Stimulated activated CD8-positive, alpha-beta memory T cell treated with anti-CD3 and anti-CD28 coated beads, Interleukin-4, amount 100 ng/mL, for 4 hours (primary cell): ENCODE measurements at places on chromosomes 12 and 14.

- DNase-seq: no peak
Observed at GRCh38 chr12:80509781-80510556, 65.9 kb downstream of the PTPRQ start.

GRCh38 chr14:73369428-73369827 is 88.9 kb downstream of the NUMB start:
- no peak for DNase-seq

DNA sequence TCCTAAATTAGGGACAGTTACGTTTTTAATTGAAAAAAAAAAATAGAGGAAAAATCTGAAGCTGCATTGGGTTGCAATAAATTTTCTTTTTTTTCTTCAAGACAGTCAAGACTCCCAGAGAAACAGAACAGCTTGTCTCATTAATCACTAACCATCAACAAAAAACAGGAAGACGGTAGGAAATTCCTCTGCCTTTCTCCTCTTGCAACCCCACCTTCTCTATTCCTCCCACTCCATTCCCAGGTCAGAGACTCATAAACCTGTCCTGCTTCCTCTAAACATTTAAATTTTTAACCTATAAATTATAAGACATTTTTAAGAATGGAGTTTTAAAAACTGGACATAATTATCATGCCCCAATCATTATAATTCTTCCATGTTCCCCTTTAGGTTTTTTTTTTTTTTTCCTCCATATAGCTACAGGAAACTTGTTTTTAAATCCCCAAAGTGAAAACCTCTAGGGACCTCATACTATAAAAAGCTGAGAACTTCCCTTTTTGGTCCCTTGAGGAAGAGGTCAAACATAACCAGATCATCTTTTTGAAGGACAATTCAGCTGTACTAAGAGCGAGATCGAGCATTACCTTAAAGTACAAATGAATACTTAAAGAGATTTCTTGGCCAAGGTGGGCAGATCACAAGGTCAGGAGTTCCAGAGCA is 36.0 kb downstream of the CPM start:
- no peak for DNase-seq

DNA sequence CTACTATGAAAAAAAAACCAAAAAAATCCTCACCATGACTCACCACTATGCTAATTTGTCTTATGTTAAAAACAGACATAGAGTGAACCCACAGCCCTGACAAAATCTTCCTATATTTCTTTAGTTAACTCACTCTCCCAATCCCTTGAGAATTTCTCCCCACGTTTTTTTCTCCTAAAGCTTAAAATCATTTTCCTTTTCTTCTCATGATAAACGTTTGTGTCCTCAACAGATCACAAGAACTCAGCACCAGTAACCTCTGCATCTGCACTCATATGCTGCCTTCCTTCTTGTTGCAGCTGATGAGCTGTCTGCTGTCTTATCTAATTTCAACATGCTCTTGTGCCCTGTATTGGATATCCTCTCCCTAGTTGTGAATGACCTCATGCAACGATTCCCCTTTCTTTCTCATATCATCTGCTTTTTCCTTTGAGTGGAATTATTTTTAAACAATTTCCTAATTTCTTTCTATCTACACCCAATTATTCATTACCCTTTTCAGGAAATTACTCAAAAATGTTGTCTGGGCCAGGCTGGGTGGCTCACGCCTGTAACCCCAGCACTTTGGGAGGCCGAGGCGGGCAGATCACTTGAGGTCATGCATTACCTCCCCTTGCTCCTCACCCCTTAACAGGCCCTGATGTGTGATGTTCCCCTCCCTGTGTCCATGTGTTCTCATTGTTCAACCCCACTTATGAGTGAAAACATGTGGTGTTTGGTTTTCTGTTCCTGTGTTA is 427.5 kb upstream of the MGAT4C start:
- DNase-seq: no peak

DNA sequence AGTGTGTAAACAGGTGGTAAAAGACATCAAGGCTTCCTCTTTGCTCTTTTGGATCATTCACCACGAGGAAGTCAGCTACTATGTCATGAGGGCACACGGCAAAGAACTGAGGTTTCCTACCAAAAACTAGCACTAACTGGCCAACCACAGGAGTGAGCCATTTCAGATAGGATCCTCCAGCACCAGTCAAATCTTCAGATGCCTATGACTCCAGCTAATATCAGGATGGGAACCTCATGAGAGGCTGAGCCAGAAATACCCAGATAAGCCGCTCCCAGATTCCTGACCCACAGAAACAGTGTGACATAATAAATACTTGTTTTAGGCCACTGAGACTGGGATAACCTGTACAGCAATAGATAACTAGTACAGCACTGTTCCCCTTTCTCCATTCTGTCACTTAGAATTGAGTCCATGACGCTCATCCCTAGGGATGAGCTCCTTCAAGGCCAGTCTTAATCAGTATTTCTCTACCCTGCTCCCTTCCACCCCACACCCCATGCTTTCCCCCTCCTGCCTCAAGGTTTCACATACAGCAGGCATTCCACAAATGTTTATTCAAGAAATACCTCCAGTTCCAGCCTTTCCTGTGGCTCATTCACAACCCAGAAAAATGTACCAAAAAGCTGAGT is 68.4 kb downstream of the PPM1H start:
- no peak for DNase-seq

- DNase-seq: no peak
Observed at GRCh38 chr14:68328509-68328908, 464.4 kb downstream of the ZFP36L1 start.

- no peak for DNase-seq
Observed at GRCh38 chr12:55974308-55974730, 441 bp downstream of the RAB5B start.

- no peak for DNase-seq
Observed at GRCh38 chr14:72753044-72753710, 140.7 kb downstream of the DPF3 start.
